ENCODE measurements at places on chromosomes 2 and 18.
A peak's percentile ranks its signal among the peaks of the same experiment; 100 is the strongest.

DNA sequence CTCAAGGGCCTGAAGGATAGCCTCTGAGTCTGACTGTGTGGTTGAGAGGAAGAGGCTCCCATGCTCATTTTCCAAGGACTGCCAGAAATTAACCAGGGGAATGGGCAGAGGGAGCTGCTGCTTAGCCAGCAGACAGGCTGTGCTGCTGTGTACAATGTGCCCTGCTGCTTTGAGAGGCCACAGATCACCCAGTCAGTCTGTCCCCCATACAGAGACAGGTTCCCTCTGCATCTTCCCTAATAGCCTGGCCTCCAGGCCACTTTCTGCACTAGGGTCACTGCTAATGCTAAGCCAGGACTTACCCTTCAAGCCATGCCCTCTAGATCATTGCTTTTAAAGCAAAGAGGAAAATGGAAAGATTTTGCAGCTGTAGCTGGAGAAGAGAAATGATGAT lies 341.1 kb downstream of the CYRIA start:
- DNase-seq = no peak

GRCh38 chr2:200618590-200619021 lies 32.8 kb downstream of the AOX1 start:
- peak; percentile 30 for DNase-seq

GRCh38 chr2:10252661-10253060 lies 50.0 kb upstream of the HPCAL1 start:
- no peak for DNase-seq

- no peak for DNase-seq
Observed at GRCh38 chr2:43513216-43513615, 82.6 kb downstream of the THADA start.

All from Daoy (cell line).